Activated CD4-positive, CD25-positive, alpha-beta regulatory T cell treated with anti-CD3 and anti-CD28 coated beads, Interleukin-2, amount 50 U/mL, for 24 hours (primary cell): ENCODE measurements at places on chromosomes 1 and 21.

DNA sequence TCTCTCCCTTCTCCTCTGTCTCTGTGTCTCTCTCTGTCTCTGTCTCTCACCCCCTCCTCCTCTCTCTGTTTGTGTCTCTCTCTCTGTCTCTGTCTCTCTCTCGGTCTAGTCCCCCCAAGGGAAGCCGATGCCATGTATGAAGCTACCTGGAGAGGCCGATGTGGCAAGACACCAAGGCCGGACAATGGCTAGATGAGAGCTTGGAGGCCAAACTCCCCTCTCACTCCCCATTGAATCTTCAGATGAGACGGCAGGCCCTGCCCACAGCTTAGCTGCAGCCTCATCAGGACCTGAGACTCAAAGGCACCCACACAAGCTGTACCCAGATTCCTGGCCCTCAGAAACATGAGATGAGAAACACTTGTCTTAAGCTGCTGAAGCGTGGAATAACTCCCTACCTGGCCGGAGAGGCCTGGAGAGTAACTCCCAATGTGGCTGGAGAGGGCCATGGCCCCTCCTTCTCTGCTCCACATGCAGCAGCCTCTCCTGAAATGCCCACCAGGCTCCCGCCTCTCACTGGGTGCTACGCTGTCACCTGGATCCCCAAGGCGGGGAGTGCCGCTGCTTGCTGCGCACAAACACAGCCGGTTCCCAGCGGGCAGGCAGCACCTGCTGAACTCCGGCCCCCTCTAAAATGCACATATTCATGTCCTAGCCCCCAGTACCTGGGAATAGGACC, 7.8 kb upstream of the ACTRT2 start:
- ATAC-seq: no peak

- no peak for ATAC-seq
These were observed 7.4 kb downstream of the STX6 start for GRCh38 chr1:181015251-181015615.

- ATAC-seq: no peak
These were observed 124.6 kb downstream of the HLCS start for GRCh38 chr21:36841866-36842265.

DNA sequence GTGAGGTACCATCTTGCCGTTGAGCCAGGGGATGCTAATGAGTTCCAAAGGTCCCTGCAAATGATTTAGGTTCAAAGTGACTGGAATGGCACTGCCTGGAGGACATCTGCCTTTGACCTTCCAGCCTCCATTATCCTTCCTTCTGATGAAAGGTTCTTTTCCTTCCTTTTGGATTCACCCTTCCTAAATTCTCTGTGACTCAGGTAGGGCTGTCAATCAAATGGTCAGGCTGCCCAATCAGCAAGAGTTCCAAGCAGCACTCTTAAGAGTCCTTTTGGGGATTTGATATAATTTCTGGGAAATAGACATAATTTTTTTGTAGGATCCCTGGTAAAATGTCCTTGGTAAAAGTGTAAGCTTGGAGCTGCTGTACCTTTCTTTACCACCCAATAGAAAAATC, 58.8 kb upstream of the LMO4 start:
- ATAC-seq: no peak

GRCh38 chr1:88175631-88176226, 508.3 kb upstream of the PKN2 start:
- ATAC-seq: no peak

GRCh38 chr1:110183642-110184167, 26.4 kb upstream of the KCNC4 start:
- no peak for ATAC-seq

GRCh38 chr21:41888749-41889376, 9.7 kb upstream of the PRDM15 start:
- ATAC-seq: no peak

- ATAC-seq: no peak
These were observed 117.9 kb downstream of the PHTF1 start for GRCh38 chr1:113641396-113641795.

GRCh38 chr1:37169241-37169640, 134.9 kb upstream of the GRIK3 start:
- ATAC-seq: no peak

DNA sequence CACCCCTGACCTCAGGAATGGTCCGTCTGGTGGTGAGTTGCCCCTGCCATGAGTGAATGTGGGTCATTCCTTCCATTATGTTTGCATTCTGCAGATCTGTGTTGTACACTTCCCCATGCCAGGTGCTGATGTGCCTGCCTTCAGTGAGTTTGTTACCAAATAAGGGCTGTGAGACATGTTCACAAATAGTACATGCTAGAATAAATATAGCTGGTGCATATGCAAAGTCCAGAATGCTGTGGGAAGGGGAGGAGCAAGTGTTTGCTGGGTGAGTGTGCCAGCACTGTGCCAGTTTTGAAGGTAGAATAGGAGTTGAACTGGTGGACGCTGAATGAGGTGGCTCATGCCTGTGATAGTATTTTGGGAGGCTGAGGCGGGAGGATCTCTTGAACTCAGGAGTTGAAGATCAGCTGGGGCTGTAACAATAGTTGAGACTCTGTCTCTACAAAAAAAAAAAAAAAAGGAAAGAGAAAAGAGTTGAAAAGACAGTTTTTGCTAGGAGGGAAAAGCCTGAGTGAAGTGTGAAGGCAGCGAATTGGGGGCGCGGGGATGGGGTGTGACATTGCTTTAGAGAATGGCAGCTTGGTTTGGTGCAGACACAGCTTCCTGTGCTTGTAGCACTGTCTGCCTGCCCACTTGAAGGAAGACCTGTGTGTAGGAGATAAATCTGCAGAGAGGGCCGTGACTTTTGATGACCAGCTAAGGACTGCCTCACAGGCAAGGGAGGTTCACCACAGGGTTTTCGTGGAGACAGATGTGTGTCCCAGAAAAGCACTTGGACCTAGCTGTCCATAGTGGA, 61.1 kb downstream of the LGR6 start:
- no peak for ATAC-seq

- no peak for ATAC-seq
These were observed 45.0 kb upstream of the CXADR start for GRCh38 chr21:17467829-17468228.

GRCh38 chr1:86552376-86552775, 5.5 kb downstream of the CLCA4 start:
- no peak for ATAC-seq

GRCh38 chr1:200415789-200416593, 6.2 kb upstream of the ZNF281 start:
- no peak for ATAC-seq

- no peak for ATAC-seq
These were observed 56.1 kb downstream of the KCNN3 start for GRCh38 chr1:154813846-154814505.

- ATAC-seq: peak; percentile 97
These were observed 73.2 kb upstream of the CNIH3 start for GRCh38 chr1:224542783-224543440.

- ATAC-seq: no peak
These were observed 105.7 kb upstream of the VAV3 start for GRCh38 chr1:108070662-108071061.

- ATAC-seq: no peak
These were observed 31.9 kb downstream of the PUM1 start for GRCh38 chr1:31033598-31033997.

DNA sequence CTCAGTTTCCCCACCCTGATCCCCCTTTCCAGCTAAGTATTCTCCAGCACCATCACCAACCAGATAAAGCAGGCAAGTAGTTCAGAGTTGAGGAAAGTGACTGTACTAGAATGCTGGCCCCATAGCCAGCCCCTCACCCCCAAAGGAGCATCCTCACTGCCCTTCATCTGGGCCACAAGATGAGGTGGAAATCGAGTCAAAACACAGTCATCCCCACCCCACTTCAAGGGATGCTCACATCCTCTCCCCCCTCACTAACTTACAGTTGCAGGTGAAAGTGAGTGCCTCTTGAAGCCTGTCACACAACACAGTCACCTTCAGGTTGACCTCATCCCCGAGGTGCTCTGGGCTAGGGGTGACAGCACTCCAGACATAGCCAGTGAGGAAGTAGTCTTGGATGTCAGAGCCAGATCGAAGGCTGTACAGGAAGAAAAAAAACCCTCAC, 30.4 kb downstream of the PIK3C2B start:
- ATAC-seq: peak; percentile 20

DNA sequence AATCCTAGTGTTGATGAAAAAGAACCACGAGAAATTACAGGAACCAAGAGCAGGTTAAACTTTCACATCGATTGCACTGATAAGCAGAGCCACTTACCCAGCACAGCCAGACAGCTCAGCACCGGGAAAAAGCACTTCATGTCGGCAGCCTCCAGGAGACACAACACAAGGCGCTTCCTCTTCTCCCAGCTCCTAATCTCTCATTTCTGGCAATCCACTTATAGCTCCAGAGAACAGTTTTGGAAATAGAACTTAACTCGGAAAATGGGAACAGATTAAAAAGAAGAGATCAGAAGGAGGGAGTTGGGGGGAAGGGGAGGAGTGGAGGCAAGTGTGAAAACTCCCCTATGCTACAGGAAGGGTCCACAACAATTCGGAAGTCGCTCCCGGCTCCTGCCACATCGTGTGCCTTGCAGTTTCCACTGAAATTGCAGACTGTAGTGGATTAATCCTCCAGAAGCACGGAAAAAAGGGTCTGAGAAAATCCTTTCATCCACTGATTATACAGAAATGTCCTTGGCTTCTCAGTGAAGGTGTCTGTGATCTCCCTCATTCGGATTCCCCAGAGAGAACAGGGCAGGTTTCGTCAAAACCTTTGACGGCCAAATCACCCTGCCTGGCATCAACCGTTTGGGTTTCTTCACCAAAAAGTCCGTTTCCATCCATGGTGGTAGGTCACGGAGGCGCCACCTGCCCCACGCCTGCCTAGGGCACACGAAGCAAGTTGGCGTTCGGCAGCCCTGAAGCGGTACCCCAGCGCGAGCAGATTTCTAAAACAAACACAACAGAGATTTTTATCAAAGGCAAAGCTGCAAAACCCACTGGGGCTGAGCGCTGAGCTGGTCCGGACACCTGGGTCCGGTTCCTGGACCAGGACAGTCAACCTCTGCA, 1.1 kb downstream of the IGSF3 start:
- no peak for ATAC-seq

GRCh38 chr1:105399716-105400115, 1650.0 kb downstream of the AMY1C start:
- no peak for ATAC-seq

- no peak for ATAC-seq
These were observed 75.9 kb upstream of the VCAM1 start for GRCh38 chr1:100643471-100644196.

- no peak for ATAC-seq
These were observed 112.2 kb upstream of the BMP8A start for GRCh38 chr1:39379187-39379586.

DNA sequence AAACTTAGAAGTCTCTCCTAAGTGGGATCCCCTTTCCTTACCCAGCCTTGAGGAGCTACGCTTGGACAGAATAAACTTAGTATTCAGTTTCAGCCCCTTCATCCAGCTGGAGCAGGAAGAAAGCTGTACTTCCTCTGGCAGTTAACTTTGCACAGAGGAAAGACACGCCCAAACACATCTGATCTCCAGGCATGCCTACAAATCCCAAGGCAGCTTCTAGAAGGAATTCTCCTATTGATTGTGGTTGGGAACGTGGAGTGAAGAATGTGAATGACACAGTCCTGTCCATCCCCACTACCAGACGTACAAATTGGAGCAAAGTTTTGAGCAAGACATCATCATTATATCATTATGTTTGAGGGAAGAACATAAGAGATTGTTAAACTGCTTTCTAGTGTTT, 6.6 kb upstream of the AK4 start:
- no peak for ATAC-seq

DNA sequence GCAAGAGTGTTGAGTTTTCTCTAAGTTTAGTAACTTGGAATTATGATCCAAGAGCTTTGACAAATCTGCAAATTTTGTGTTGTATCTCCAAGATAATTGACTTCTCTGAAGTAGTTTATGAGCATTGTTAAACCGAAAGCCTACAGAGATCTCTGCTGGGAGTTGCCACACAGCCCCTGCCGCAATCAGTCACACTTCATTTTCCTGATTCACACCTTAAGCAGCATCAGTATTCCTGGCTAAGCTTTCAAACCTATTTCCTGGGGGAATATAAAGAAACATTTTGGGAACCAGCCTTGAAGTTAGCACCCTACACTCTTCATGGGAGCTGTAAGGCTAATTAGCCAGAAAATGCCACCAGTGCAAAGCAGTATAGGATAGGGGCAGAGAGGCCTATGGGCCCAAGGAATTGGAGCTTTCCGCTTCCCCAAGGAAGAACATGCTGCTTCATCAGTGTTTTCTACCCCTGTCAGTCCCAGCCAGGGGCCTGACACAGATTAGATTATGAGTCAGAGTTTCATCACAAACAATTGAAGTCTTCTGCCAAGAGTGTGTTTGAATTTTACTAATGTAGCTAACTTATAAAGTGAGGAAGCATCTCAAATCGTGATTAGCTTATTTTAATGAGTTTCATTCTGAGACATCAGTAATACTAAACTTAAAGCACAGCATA, 23.2 kb upstream of the CACYBP start:
- ATAC-seq: peak; percentile 85

GRCh38 chr1:41875487-41875886, 43.2 kb downstream of the HIVEP3 start:
- no peak for ATAC-seq

GRCh38 chr1:193090865-193091264, 14.3 kb downstream of the GLRX2 start:
- no peak for ATAC-seq

GRCh38 chr1:218049641-218050040, 235.5 kb upstream of the RRP15 start:
- ATAC-seq: no peak

DNA sequence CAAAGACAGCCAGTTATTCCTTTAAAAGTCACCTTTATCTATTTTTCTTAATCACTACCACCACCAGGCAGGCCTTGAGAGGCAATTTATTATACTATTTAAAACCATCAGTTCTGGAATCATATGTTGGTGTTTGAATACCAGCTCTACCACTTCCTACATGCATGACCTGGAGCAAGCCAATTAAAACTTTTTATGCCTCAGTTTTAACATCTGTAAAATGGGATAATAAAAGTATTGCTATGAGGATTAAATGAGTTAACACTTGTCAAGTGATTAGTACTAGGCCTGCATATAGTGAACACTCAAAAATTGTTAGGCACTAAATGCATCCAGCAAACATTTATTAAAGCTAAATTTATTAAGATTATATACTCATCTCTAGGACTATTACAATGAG, 49.2 kb upstream of the ADORA3 start:
- ATAC-seq: no peak

GRCh38 chr1:233587958-233588799, 25.7 kb upstream of the KCNK1 start:
- ATAC-seq: no peak

GRCh38 chr1:24828887-24829192, 83.6 kb downstream of the CLIC4 start:
- ATAC-seq: no peak
